ENCODE measurements at places on chromosomes 1 and 21.

- DNase-seq = no peak
Measured at GRCh38 chr1:222031318-222031717, 289.4 kb upstream of the DUSP10 start.

DNA sequence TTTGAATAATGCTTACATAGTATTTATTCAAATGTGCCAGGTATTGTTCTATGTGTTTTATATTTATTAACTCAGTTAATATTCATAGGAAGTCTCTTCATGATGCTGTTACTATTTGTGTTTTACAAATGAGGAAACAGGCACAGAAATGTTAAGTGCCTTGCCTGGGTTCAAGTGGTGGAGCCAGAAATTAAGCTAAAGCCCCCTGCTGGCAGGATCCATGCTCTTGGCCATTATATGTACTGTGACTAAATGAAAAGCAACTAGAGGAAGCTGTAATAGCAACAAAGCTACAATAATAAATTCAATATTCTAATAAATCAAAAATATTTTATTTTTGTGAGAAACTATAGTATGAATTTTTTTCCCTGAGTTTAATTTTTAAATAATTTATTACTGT, 30.0 kb downstream of the IARS2 start:
- DNase-seq = no peak

DNA sequence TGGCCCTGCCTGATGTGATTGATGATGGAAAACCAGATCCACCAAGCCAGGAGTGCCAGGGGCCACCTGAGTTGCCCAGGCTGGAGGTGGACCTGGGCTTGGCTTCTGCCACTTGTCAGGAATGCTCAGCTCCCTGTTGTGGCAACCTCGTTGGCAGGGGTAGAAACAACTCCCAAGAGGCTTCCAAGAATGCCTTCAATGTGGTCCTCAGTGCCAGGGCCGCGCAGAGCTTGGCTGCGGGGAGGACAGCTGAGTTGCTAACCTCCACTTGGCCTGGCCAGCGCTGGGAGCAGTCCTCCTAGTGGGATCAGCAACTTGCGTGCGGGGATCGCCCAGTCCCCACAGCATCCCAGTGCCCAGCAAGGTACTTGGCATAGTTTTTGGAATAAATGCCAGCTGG, 9.0 kb downstream of the MYOM3 start:
- DNase-seq = no peak

- DNase-seq = no peak
Measured at GRCh38 chr1:60255565-60255964, 182.0 kb upstream of the C1orf87 start.

DNA sequence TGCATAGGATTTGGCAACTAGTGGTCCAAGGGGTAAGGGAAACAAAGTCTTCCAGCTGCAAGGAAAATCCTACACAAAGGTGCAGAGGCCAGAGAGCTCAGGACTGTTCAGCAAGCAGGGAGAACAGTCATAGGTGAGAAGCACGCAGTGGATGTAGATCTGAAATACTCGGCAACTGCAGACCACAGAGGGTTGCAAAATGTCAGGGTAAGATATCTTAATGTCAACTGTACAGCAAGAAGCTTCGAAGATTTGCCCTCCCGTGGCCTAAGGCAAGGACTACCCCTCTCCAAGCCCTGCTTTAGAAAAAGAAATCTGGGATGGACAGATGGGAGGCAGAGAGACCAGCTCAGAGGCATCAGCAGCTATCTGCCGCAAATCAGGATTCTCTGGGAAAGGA, 153.4 kb upstream of the IRF2BP2 start:
- DNase-seq = no peak

DNA sequence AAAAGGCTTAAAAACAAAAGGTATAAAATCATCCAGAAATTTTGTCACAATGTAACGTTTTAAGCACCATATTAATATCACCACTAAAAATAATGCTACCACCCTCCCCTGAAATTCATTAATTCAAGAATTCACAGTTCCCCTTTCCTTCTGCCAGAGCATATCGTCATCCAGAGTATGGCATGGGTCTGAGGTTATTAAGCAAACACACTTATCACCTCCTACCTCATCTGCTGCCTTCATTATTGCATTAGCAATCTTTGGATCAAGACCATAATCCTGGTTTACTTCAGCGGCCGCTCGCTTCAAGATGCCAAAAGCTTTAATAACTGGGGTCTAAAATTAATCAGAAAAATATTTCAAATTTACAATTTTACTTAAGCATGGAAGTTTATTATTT, 6.2 kb downstream of the FH start:
- DNase-seq = no peak

GRCh38 chr1:21182181-21182731, 5.6 kb upstream of the EIF4G3 start:
- DNase-seq = no peak

DNA sequence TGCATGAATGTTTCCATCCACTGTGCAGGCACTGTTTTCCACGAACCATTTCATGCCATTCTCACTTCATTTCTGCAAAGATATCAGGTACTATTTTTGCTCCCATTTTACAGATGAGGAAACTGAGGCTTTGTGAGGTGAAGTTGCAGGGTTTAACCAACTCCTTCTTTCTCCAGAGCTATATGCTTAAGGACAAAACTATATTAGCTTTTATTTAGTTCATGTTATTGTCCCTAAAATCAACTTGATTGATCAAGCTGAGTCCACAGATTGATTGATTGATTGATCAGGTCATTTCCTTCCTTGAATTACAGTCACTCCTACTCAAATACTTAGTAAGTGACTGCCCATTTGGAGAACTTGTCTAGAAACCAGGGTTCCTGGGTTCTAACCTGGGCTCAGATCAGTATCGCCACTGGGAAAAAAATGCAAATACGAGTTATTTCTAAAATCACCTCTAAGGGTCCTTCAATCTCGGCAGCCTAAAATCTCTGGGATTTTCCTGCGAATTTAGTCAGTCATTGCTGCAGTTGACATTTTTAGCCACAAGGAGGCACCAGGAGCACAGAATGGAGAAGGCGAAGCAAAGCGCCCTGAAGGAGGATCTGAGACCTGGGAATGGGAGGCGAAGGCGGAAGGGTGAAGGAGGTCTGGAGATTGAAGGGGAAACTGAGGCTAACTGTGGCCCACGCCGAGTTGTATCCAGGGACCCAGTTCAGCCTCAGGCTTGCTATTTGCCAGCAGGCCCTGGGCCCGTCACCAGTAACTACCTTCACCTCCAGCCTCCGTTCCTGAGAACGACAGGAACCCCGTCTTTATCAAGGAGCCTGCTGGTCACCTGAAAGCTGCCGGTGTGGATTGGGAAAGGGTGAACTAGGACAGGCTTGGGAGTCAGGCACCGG, 14.3 kb upstream of the MUL1 start:
- peak; percentile 89 for DNase-seq

GRCh38 chr1:204581759-204582158, 65.6 kb downstream of the MDM4 start:
- no peak for DNase-seq

- DNase-seq = peak; percentile 64
Measured at GRCh38 chr21:24941316-24942185, 665.7 kb downstream of the MRPL39 start.

Data from NCI-H446 (cell line).